ENCODE measurements at places on chromosomes 6 and 20.

DNA sequence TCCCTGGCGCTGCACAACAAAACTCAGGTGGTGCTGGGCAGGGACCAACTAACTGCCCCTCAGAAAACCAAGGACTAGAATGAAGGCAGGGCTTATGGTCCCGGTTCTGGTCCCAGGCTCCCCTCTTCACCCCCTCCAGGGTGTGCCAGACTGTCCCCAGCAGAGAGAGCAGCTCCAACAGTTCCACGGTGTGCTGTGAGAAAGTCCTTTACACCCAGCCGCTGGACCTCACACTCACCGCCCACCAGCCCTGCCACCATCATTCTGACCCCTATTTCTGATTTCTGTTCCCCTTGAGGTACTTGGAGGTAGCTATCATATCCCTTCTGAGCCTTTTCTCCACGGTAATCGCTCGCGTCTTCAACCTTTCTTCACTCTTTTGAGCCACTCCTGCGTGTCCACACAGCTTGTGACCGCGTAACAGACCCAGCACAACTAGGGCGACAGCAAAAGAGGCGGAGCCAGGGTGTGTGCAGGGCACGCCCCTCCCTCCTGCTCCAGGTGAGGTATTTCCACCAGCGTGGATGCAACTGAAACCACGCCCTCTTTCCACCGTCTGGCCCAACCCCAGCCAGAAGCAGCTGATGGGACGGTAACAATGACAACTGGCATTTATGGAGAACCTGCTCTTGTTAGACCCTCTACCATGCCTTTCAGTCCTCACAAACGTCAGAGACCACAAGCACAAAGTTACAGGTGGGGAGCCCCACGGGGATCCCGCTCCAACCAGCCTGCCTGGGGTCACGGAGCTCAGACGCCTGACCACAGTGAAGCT, 2.3 kb downstream of the PXDC1 start:
- no peak for DNase-seq

GRCh38 chr20:22333885-22334545, 250.4 kb downstream of the FOXA2 start:
- no peak for DNase-seq

GRCh38 chr6:140979642-140980091, 1153.1 kb upstream of the GJE1 start:
- no peak for DNase-seq

DNA sequence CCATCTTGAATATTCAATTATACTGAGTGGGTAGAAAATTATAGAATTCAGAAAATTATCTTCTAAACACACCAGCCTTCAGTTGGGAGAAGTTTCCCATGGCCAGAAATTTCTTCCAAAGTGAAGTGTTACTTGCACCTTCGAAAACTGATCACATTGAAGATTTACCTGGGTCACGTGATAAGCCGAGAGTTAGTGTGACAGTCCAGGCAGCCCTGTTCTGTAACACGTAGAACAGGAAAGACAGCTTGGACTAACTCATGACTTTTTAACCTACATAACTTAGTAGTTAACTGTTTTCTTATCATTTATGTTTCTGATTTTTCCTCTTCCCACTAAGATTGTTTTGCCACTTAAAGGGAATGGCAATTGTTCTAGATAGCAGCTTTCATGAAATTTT, 118.3 kb upstream of the MTHFD1L start:
- no peak for DNase-seq

- DNase-seq: no peak
These were observed 253.4 kb downstream of the PRL start for GRCh38 chr6:22043284-22043962.

Data from T follicular helper cell (primary cell).